Stimulated activated CD8-positive, alpha-beta memory T cell treated with anti-CD3 and anti-CD28 coated beads, Interleukin-15, amount 100 ng/mL, for 1 hour (primary cell): ENCODE measurements at places on chromosomes 5 and 9.

GRCh38 chr9:35972093-35972492 is 14.1 kb upstream of the OR2S2 start:
- DNase-seq = no peak

DNA sequence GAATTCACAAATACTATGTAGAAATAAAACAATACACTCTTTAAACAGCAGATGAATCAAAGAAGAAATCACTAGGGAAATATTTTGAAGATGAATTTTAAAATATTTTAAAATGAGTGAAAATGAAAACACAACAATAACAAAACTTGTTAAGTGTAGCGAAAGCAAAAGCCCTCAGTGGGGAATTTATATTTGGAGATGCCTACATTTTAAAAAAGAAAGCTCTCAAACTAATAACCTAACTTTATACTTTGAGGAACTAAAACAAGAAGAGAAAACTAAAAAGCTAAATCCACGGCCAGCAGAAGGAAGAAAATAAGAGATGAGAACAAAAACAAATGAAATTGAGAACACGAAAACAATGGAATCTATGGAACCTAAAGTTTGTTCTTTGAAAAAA is 22.7 kb downstream of the SPDL1 start:
- no peak for DNase-seq

GRCh38 chr5:10220248-10220647 is 29.4 kb downstream of the ATPSCKMT start:
- no peak for DNase-seq

GRCh38 chr5:13860146-13860545 is 84.3 kb downstream of the DNAH5 start:
- no peak for DNase-seq

DNA sequence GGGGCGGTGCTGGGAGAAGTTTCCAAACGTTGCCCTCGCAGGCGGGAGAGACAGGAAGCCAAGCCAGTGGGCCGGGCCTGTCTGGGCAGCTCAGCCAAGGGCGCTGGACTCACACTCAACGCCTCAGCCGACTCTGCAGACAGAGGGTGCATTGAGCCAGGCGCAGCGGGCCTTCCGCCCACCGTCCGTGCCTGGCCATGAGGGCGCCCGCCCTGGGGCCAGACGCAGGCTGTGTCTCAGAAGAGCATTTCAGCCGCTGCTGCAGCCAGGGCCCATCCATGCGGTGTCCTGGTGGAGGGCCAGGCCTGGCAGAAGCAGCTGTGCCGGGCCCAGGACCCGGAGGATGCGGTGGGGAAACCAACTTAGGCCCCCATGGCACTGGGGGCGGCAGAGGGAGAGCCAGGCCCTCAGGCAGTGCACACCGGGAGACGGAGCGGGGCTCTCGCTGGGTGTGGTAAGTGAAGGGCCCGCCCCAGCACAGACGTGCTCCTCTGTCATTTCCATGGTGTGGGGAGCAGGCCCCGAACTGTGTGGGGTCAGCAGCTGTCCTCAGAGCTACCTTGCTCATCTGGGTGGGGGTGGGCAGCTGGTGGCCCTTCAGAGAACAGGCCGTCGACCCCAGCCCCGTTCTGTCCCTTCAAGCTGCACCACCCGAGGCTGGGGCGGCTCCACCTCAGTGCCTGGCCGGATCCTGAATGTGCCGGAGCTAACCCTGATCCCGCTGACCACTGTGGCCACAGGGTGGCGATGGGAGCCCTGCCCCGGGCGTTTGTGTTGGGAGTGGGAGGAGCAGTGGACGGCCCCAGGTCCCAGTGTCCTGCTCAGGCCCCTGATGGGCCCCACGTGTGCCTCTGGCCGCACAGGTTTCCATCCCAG is 18.0 kb downstream of the DNLZ start:
- DNase-seq = no peak

- DNase-seq = no peak
Observed at GRCh38 chr5:173625673-173626504, 9.4 kb upstream of the BOD1 start.

DNA sequence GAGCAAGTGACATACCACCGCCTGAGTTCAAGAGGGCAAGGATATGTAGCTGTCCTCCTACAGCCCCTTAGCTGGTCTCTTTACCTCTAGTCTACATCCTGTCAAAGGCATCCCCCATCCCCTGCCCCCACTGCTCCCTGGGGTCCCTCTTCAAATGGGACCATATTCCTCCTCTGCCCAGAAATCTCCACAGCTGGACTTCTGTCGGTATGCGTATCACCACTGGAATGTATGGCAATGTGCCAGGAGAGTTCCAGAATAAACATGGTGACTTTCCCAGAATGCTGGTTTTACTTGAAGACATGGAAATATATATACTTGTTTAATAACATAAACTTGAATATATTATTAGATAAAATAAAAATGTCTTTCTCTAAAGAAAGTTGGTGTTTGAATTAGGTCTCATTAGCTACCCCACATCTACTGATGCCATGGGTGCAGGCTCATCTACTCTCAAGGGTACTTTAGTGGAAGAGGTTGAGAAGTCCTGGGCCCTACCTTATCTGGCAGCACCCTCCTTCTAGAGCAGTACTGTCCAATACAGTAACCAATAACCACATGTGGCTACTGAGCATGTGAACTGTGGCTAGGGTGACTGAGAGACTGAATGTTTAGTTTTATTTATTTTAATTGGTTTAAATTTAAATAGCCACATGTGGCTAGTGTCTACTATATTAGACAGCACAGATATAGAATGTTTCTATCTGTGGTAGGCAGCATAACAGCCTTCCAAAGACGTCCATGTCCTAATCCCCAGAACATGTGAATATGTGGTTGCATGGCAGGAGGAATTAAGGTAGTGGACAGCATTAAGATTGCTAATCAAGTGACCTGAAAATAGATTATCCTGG is 181.7 kb upstream of the SLC30A5 start:
- no peak for DNase-seq

DNA sequence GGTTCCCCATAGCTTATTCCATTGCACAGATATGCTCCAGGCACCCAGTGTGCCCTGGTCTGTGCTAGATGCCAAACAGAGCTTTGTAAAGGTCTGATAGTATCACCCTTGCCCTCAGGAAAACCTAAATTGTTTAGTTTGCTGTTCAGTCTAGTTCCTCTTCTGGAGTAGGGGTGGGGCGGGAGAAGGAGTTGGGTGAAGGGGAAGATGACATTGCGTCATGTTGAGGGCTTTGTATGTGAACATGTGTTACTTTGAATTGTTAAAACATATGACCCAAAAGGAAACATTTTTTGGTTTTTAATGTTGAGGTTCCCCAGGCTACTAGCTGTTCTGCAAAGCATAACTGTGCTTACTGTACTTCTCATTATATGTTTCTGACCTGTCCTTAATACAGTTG is 40.6 kb downstream of the HACD4 start:
- no peak for DNase-seq

DNA sequence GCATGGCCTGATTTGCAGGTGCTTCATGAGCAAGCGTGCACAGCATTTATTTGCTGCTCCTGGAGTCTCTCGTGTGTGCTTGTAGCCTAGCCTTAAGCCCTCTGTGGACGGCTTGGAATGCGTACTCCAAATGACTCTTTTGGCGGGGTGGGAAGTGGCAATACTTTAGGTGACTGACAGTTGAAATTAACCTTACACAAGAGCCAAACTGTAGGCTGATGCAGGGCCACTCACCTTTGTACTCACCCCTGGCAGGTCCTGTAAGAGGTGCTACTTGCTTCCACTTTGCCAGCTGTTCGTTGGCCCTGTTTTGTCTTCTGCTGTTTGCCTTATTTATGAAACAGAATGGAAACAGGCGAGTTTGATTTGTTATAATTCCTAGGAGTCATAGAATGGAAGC is 22.9 kb downstream of the TENT4A start:
- DNase-seq = no peak

DNA sequence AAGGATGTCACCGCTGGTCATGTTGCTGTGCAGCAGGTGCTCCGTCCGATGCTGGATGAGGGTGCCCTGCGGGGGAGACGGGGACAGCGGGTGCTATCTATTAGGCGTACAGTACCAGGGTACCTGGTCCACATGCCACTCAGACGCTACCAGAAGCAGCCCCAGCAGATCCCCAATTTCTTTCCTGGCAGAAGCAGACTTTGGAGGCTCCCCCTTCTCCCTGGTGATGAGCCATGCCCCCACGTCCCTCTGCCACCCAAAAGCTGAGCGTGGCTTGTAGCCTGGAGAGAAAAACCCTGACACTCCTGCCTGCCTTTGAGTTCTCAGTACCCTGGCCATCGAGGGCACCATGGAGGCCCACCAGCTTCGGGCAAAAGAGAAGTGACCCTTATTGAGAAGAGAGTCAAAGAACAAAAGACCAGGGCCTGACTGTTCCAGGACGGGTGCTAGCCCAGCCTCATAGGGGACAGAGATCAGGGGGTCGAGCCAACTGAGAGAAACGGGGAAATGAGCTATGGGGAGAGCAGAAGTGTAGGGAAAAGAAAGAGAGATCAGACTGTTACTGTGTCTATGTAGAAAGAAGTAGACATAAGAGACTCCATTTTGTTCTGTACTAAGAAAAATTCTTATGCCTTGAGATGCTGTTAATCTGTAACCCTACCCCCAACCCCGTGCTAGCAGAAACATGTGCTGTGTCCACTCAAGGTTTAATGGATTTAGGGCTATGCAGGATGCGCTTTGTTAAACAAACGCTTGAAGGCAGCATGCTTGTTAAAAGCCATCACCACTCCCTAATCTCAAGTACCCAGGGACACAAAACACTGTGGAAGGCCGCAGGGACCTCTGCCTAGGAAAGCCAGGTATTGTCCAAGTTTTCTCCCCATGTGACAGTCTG is 62.0 kb upstream of the ZNF354B start:
- DNase-seq = no peak

DNA sequence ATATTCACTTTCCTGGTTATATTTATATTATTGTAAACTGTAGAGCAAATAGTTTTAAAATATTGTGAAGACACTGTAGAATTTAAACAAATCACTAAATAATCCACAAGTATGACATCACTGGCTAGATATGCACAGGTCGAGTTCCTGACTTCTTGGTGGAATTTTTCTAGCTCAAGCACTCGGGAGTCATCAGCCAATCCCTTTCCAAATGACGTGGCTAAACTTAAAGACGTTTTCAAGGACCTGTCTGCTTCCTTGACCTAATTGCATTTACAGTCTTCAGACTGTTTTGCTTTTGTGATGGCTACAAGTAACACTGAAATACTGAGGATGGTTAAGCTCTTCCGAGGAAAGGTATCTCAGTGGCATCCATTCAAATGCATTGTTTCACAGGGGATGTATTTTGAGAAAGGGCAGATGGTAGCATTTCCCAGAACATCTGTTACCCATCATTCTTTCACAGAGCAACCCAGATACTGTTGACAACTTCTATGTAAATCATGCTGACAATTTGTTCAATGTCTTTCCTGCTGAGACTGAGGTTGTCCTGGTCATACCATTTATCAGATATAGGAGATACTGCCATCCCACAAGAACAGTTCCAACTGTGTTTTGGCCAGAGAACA is 262.8 kb downstream of the CDH10 start:
- no peak for DNase-seq

DNA sequence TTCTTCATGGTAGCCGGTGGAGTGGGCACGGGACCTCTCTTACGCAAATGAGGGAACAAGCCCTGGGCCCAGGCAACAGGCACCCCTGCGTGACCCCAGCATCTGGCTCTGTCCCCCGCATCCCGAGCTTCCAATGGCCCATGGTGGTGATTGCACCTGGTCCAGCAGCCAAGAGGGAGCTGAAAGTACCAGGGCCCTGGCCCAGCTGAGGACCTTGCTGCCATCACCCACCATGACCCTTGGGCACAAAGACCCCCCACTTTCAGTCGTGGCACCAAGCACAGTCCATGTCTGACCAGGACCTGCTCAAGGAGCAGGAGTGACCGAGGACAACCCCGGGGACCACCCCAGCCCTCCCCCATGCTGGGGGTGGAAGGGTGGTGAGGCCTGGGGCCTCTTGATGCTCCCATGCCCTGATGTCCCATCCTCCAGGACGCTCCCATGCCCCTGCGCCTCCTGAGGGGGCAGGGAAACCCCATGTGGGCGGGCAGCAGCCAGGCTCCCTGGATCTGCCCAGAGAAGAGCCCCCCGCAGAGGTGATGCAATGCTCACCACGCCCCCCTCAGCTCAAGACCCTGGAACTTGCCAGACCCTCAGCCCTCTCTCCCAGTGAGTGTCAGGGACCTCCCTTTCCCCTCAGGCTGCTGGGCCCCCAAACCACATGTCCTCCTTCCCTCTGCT is 123.9 kb downstream of the ADAMTS2 start:
- DNase-seq = no peak

GRCh38 chr9:33662871-33663270 is 132.5 kb upstream of the PRSS3 start:
- no peak for DNase-seq

GRCh38 chr5:107616213-107616612 is 54.5 kb downstream of the EFNA5 start:
- DNase-seq = no peak

DNA sequence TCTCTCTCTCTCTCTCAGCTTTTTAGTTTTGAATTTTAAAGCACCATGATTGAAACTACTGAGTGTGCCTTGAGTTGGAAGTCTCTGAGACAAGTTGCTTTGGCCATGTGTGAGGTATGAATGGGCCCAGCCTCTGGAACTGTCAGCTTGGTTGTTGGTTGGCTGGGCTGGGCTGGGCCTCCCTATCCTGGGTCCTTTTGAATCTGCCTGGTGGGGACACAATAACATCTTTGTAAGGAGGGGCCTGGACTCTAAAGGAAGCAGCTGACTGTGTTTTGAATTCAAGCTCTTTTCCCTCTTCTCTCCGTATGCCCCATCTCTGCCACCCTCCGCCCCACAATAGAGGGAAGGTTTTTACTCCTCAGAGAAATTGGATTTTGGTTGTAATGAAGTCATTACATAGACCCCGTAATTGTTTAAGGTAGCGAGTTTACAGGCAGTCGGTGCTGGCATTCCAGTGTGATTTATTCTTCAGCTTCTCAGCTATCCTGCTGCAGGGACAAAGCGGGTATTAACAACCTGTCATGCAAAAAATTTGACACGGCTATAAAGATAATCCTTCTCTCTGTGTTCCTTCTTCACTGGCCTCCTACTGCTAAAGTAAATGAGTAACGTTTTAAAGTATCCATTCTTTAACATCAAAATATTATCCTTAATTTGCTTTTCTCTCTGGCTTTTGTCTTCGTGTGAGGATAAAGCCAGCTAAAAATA is 105.4 kb downstream of the DAPK1 start:
- no peak for DNase-seq

DNA sequence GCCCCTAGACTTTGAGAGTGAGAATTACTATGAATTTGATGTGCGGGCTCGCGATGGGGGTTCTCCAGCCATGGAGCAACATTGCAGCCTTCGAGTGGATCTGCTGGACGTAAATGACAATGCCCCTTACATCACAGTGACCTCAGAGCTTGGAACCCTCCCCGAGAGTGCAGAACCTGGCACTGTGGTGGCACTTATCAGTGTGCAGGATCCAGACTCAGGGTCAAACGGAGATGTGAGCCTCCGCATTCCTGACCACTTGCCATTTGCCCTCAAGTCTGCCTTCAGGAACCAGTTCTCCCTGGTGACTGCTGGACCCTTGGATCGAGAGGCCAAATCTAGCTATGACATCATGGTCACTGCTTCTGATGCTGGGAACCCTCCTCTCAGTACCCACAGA is 1.3 kb downstream of the PCDHGC4 start:
- DNase-seq = no peak

- no peak for DNase-seq
Observed at GRCh38 chr5:6470672-6471071, 22.0 kb downstream of the UBE2QL1 start.

GRCh38 chr5:37121465-37121864 is 127.7 kb downstream of the CPLANE1 start:
- DNase-seq = no peak
